ENCODE measurements at places on chromosomes 7 and 10. TPM values are rescaled to one million over a fixed set of nuclear protein-coding genes. Genes with fewer than 3 reads are reported as not detected.

ANXA8 gene
- 203 TPM for total RNA-seq

- ATAC-seq: no peak
Measured at GRCh38 chr7:94382746-94383145, 11.9 kb upstream of the COL1A2 start.

TRIM74 gene
- total RNA-seq: not detected

DNA sequence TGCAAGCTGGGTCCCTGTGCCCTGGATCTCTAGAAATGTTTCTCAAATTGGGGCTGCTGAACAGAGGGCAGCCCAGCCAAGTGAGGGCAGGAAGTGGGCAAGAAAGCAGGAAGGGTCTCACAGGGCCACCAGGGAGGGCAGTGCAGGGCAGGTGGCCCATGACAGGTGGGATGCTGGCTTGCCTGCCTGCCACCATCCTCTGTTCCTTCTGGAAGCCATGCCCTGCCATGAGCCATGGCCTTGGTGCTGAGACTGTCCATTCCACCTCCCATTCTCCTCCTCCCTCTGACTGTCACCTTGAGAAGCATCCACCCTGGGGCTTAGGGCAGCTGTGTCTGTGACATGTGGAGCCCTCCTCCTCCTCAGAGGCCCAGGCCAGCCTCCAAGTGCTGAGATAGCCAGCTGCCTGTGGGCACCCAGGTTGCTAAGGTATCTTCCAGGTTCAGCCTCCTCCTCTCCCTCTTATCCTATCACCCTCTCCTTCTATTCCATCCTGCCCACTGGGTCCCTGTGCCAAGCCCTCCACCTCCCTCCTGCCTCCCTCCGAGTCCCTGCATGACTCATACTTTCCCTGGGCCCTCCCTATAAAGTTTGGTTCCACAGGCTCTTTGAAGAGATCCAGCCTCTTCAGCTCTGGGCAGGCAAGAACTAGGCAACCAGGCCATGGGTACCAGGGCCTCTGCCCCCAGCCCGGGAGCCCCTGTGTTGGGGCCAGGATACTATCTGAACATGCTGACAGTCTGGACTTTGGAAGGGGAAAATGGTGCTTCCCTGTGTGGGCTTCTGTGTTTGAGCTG lies 1.3 kb downstream of the VSIR start:
- ATAC-seq: peak; percentile 20

DNA sequence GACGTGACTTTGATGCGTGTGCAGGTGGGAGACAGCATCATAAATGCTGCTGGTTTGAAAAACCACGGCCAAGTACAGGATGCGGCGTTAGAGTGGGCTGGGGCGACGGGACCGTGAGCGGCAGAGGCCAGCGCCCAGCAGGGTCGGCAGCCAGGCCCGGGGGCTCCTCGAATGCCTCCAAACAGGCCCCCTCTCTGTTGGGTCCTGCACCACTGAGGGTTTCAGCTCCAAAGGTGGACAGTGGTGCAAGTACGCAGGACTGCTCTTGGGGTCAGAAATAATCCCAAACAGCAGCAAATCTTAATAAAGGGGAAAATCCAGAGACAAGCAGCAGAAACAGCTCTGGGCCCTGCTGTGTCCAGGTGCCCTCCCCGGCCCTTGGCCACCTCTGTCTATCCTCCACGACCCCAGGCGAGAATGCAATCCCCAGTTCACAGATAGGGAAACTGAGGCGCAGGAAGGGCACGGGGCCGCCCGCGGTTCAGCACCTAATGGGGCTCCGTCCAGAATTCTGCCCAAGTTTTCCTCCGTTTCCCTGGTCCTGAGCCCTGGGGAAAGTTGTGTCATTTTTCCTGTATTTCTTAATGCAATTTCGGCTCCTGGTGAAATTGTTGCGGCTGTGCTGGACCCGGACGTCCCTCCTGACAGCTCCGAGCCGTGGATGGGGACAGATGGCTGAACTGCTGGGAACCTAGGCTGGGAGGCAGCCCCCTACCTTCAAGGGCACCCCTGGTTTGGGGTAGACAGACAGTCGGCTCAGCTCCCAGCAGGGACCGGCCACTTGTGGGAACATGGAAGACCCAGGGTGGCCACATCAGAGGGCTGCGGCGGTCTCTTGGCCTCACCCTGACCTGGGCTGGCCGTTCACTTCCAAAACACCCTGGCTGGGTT lies 97.4 kb downstream of the FOXL3 start:
- no peak for ATAC-seq

DNA sequence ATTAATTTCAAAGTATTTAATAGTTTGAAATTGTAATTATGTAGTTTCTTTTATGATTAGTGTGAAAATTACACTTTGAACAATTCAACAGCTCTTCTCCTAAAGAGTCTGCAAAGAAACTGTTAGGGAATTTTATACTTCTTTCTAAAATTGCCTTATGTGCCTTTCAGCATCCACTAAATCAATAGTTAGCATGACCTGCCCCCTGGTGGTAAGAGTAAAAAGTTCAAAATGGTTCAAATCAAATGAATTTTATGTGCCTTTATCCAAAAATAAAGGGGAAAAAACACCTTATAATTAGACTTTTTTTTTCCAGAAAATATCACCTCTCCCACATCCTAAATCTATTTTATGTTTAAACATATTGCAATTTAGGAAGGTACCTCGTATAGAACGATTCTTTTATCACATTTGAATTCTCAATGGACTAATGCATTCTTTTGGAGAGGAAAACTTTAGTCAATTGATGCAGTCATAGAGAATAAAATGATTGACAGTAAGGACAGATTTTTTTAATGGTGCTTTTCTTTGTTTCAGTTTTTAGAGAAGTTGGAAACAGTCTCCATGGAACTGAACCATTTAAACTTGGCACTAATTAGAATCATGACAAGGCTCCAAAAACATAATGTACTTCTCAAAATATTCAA lies 163.7 kb downstream of the SEMA3D start:
- ATAC-seq: no peak

DNA sequence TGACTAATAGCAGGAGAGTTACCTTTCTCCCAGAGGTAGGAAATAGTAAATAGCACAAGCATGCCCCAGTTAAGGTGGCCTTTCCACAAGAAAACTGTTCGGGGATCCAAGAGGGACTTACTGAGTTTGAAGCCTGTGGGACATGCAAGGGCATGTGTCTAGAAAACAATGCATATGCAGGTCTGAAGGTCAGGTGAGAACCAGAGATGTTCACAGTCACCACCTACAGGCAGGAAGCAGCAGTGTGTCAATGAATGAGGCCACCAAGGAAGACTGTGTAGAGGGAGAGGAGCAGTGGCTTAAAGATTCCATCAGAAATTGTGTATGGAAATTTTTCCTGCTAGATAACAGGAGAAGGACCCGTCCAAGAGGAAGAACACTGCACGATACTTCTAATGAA lies 66.0 kb downstream of the CALD1 start:
- peak; percentile 77 for ATAC-seq

CDHR1 gene
- 29.0 TPM for total RNA-seq

MSMB gene
- 0.64 TPM for total RNA-seq

DNA sequence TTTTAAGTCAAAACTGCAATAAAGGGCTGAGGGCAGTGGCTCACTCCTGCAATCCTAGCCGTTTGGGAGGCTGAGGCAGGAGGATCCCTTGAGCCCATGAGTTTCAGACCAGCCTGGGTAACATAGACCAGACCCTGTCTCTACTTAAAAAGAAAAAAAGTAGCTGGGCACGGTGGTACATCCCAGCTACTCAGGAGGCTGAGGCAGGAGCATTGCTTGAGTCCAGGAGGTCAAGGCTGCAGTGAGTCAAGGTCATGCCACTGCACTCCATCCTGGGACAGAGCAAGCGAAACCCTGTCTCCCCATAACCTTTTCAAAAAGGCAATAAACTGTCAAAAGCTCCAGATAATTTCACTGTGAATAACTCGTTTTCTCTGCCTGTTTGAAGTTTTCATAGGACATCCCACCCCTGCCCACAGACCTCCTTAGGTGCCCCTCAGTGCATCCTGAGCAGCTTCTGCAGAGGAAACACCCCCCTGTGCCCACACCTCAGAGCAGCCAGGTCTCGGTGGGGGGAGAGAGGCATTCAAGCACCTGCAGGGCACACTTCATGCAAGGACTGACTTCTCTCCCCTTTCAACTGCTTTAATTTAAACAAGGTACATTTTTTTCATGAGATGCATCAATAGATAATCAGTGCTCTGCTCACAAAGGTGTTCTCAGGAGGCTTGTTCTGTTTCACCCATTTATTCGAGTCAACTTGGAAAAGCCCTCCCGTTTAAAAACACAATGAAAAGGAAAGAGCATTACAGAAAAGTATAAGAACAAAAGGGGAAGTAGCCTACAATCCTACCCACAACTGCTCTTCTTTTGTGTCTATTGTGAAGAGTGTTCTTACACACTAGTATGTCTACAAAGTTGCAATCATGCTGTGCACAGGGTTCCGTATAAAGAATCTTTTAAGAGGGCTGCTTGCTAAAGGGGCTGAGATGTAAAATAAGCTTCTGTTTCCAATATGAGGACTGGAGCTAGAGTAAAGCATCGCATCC lies 104.9 kb downstream of the KMT2E start:
- no peak for ATAC-seq

ECHDC3 gene
- total RNA-seq: 17.8 TPM

GRCh38 chr7:83366629-83367028 lies 203.9 kb upstream of the PCLO start:
- no peak for ATAC-seq

- no peak for ATAC-seq
Measured at GRCh38 chr7:73354821-73355220, 26.9 kb downstream of the FKBP6 start.
